CD4-positive, alpha-beta T cell treated with Interleukin-10 for 1 hour (primary cell): ENCODE measurements at places on chromosomes 1 and 21.

GRCh38 chr1:247456914-247457639, 827 bp downstream of the OR2B11 start:
- no peak for DNase-seq

DNA sequence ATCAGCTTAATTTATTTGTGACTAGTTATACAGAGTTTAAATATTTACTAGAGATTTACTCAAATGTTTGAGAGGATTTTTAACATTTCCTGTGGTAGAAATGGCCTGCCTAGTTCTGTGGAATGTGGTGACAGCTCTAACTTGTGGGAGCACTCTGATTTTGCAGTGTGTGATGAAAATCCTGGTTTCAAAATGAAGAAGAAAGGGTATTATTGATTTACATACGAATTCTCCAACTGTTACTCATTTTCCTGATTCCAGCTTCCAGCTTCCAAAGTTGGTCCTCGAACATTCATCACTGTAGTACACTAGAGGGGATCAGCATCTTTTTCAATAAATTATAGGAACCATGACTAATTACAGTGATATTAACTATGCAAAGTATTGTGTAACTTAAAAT, 462.7 kb upstream of the PKN2 start:
- DNase-seq, result no peak

DNA sequence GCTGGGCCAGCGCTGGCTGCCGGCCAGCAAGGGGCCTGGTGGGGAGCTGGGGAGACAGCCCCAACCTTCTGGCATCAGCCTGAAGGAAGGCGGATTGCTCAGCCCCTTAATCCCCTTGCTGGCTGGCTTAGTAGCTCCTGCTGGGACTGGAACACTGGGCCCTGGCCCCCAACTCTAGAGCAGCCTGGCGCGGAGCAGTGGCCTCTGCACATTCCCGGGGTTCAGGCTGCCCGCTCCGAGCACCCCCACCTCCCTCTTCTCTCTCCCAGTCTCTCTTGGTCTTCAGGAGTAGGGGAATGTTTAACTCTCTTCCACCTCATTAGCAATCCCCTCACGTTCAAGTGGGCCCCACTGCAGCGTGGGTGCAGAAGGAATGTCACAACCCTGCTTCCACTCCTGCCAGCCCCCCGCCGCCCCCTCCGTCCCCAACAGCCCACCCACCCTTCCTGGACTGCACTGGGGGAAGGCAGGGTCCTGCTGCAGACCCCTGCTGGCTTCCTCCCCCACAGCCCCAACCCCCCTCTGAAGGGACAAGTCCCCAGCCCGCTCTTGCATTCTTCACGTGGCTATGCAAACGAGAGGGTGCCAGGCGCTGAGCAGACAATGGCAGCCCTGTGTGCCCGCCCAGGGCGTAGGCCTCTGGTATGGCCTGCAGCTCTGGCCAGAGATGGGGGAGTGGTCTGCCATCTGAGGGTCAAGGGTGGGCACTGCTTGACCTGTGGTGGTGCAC, 980 bp upstream of the CLDN19 start:
- no peak for DNase-seq

DNA sequence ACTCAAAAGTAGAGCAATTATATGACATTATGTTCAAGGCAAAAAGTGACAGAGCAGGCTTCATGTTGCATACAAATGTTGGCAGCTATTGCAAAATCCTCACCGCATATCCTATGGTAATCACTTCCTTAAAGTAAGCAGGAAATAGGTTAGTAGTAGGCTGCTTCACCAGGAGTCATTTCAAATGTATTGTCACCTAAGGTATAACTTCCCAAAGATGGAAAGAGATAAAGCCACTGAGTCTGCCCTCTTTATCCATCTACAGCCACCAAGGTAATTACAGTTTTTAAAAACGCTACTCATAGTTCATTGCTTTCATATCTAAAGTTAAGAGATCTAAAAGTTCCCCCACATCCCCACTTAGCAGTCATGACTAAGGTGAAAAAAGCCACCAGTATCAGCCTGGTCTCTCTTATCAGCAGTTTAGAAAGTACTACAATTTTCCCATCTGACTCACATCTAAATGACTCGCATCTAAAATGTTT, 31.6 kb upstream of the UBE2U start:
- DNase-seq, result no peak

GRCh38 chr1:10514490-10515235, 39.9 kb downstream of the PEX14 start:
- DNase-seq, result peak; percentile 54

DNA sequence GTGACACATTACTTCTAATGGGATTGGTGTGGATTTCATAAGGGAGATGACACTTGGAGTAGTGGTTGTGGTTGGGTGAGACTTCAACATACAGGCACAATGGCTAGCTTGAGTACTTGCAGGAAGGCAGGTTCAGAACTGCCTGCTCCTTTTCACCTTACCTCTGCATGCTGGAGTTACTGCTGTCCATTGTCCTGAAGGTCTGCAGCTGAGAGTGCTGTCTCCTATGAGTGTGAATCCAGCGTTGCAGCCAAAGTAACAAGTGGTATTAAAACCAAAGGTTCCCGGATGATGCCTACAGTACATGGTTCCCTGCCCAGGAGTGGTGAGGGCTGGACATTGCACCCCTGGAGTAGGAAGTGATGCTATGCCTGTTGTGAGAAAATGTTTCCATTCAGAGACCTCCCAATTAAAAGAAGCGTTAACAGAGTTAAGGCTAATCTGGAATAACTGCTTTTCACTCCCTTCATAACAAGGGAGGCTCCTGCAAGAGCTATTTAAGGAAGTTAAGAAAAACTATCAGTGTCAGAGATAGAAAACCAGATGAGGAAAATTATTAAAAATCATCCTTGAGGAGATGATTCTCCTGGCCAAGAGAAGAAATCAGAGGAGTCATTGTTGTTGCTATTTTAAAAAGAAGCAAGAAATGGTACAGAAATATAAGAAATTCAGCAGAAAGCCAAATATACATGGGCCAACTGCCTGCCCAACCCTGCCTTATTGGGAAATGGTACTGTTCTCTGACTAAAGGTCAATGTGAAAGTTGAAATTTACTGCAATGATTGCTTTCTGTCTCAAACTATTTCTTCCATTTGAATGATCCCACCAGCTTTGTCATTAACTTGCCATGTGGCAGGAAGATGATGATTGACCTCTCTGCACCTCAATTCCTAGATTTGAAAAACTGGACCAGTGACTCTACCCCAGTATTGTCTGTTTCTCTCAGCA, 9.8 kb upstream of the F5 start:
- DNase-seq, result no peak

DNA sequence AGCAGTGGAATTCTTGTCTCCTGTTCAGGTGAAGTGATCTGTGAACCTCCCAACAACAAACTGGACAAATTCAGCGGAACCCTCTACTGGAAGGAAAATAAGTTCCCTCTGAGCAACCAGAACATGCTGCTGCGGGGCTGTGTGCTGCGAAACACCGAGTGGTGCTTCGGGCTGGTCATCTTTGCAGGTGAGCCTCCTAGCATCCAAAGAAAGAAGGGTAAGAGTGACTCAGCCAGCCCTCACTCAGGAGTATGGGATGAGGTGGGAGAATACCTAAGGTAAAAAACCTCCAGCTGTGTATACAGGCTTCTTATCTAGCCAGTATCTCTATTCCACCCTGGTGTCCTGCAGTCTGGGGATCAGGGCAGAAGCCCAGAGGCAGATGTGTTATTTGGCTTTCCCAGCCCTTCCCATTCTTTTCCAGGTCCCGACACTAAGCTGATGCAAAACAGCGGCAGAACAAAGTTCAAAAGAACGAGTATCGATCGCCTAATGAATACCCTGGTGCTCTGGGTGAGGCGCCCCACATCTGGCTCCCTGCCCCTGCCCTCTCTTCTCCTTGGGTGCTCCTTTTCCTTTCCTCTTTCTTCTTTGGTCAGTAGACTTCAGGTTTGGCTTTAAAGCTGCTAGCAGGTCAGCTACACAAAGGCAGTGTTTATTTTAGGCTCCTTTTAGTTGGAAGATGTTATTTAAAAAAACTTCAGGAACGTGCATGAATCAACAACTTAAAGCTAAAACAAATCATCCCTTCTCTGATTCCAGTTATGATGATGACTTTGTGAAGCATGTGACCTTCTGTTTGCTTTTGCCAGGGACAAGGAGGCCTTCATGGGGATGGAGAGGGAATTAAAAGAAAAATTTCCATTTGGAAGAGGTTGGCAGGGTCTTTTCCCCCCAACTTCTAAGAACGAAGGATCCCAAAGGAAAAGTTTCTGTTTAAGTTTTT, 9.0 kb downstream of the ATP8B2 start:
- no peak for DNase-seq

GRCh38 chr1:245942856-245943255, 564.2 kb downstream of the SMYD3 start:
- peak; percentile 29 for DNase-seq

- no peak for DNase-seq
These were observed 316.1 kb downstream of the AJAP1 start for GRCh38 chr1:4970532-4970931.
